ENCODE measurements at places on chromosomes 7 and 10. TPM values are rescaled to one million over a fixed set of nuclear protein-coding genes. Genes with fewer than 3 reads are reported as not detected.

DNA sequence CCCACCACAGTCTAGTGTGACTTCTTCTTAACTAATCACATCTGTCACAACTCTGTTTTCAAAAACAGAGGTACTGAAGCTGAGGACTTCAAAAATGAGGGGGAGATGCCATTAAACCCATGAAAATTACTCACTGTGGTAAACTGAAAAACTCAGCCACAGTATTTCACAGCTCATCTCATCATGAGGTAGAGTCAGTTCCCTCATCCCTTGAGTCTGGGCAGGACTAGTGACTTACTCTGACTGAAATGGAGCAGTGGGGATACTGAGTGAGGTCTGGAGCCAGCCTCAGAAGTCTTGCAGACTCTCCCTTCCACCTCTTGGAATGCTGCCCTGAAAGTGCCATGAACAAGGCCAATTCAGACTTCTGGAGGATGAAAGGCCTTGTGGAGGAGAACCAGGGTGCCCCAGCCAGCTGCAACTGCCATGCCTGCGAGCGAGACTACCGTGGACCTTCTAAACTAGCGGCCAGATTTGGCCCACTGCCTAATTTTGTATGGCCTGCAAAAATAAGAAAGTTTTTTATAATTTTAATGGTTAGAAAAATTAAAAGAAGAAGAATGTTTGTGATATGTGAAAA, 24.7 kb upstream of the ANKRD1 start:
- no peaks in the 10 kb centered on the region for H3K4me1 ChIP-seq
- H3K27me3 ChIP-seq: no peaks in the 10 kb centered on the region
- no peak overlapping the region for H3K27ac ChIP-seq

DNA sequence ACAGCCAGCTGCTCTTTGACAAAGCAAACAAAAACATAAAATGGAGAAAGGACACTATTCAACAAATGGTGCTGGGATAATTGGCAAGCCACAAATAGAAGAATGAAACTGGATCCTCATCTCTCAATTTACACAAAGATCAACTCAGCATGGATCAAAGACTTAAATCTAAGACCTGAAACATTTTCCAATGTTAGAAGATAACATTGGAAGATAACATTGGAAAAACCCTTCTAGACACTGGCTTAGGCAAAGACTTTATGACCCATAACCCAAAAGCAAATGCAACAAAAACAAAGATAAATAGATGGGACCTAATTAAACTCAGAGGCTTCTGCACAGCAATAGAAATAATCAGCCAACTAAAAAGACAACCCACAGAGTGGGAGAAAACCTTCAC, 425.7 kb upstream of the SEMA3D start:
- no peak overlapping the region for H3K27ac ChIP-seq
- no peaks in the 10 kb centered on the region for H3K27me3 ChIP-seq
- H3K4me1 ChIP-seq: no peaks in the 10 kb centered on the region
- no peak overlapping the region for H3K4me3 ChIP-seq
- no peak for DNase-seq

Gene IL2RA
- 0.88 TPM for total RNA-seq

DNA sequence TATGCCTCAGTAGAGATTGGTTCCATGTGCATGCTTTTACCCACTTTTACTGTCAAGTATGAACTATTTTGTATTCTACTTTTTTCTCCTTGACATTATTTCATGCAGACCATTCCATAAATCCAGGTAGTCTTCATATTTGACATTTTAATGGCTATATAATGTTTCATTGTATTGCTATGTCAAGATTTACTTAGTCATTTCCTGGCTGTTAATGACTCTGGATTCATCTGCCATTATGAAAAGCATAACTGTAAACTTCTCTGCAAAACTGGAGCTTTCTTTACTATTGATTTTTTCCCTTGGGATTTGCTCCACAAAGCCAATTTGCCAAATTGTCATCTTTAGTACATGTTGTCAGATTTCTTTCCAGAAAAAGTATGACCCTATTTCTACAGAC, 6.8 kb upstream of the MSRB2 start:
- DNase-seq: no peak
- H3K27ac ChIP-seq: no peak overlapping the region
- no peaks in the 10 kb centered on the region for H3K27me3 ChIP-seq
- H3K4me3 ChIP-seq: no peak overlapping the region
- no peaks in the 10 kb centered on the region for H3K4me1 ChIP-seq
- no peaks in the 10 kb centered on the region for H3K36me3 ChIP-seq

GRCh38 chr10:88288320-88289059, 294.6 kb downstream of the RNLS start:
- no peak for DNase-seq
- H3K4me3 ChIP-seq: no peak overlapping the region
- no peaks in the 10 kb centered on the region for H3K4me1 ChIP-seq
- H3K27ac ChIP-seq: no peak overlapping the region

GRCh38 chr7:112937651-112938415, 147.6 kb upstream of the TMEM168 start:
- no peaks in the 10 kb centered on the region for H3K27me3 ChIP-seq
- no peak overlapping the region for H3K27ac ChIP-seq
- DNase-seq: no peak
- no peaks in the 10 kb centered on the region for H3K36me3 ChIP-seq
- H3K4me1 ChIP-seq: no peaks in the 10 kb centered on the region

- peak overlapping the region; percentile 95 for H3K27ac ChIP-seq
- H3K27me3 ChIP-seq: no peaks in the 10 kb centered on the region
- DNase-seq: no peak
- no peak overlapping the region for H3K4me3 ChIP-seq
These were observed 7.5 kb upstream of the CLDN4 start for GRCh38 chr7:73823257-73823656.

- no peak overlapping the region for H3K27ac ChIP-seq
- DNase-seq: no peak
- no peaks in the 10 kb centered on the region for H3K36me3 ChIP-seq
- H3K4me1 ChIP-seq: no peaks in the 10 kb centered on the region
- H3K27me3 ChIP-seq: no peaks in the 10 kb centered on the region
These were observed 1016.4 kb upstream of the KCND2 start for GRCh38 chr7:119256446-119257131.

GRCh38 chr10:30784897-30785605, 155.5 kb upstream of the LYZL2 start:
- H3K27me3 ChIP-seq: no peaks in the 10 kb centered on the region
- H3K27ac ChIP-seq: peak overlapping the region; percentile 88
- no peaks in the 10 kb centered on the region for H3K4me1 ChIP-seq
- H3K36me3 ChIP-seq: no peaks in the 10 kb centered on the region
- peak overlapping the region; percentile 70 for H3K4me3 ChIP-seq

- no peak overlapping the region for H3K4me3 ChIP-seq
- no peaks in the 10 kb centered on the region for H3K36me3 ChIP-seq
- no peak overlapping the region for H3K27ac ChIP-seq
- no peak for DNase-seq
- H3K27me3 ChIP-seq: no peaks in the 10 kb centered on the region
These were observed 39.6 kb downstream of the ARMH3 start for GRCh38 chr10:102016416-102016815.

- DNase-seq: no peak
- H3K27ac ChIP-seq: no peak overlapping the region
- H3K36me3 ChIP-seq: no peaks in the 10 kb centered on the region
- H3K27me3 ChIP-seq: peaks cover 5% of the 10 kb centered on the region
- peak overlapping the region; percentile 35 for H3K4me3 ChIP-seq
- no peaks in the 10 kb centered on the region for H3K4me1 ChIP-seq
These were observed 40.4 kb downstream of the SORCS3 start for GRCh38 chr10:104681485-104681884.
